Effector CD4-positive, alpha-beta T cell (primary cell): ENCODE measurements at places on chromosomes 1 and 21.

DNA sequence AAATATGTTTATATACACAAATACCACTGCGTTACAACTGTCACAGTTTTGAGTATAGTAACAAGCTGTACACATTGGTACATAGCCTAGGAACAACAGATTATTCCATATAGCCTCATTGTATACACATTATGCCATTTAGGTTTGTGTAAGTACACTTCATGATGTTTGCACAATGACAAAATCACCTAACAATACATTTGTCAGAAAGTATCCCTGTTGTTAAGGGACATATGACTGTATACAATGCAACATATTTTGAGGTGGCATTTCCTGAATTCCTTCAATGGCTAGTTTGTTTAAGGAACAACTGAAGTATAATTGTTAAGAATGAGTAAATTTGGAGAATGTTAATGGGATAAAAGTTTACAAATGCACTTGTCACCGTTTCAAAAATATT, 19.0 kb downstream of the PLPPR5 start:
- no peak for DNase-seq

DNA sequence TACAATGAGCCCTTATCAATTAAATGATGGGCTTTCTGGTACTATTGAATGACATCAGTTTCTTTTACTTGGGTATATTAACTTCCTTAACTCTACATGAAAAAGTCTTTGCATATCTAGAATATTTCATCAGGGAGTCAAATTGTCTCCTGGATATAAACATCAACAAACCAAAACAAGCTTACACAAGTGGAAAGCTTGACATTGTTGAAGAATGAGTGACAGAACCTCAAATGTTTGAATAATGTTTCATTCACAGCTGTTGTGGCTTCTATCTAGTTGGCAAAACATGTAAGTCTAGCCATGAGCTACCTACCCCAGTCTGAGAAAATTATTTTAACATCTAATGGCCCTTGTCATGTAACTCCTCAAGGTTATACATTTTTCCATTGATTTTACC, 604.8 kb upstream of the ADAMTS5 start:
- no peak for DNase-seq

GRCh38 chr1:184691719-184692324, 62.8 kb downstream of the EDEM3 start:
- DNase-seq: no peak

GRCh38 chr1:179788259-179788658, 45.2 kb downstream of the FAM163A start:
- DNase-seq: no peak

DNA sequence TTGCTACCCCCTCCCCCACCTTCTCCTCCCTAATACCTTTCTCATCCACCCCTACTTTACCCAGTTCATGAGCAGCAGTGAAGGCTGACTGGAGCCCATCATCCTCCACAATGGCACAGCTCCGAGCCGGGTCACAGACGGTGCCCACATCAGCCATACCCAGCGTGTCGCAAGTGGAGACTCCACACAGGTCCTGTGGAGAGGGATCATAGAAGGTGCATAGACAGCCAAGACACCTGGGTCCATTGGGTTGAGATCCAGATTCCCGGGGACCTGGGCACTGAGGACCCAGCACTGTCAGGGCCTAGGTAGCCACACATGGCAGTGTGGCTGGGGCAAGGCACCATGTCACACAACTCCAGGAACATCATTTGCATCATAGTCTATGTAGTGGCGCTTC, 2.7 kb downstream of the ADAMTS4 start:
- DNase-seq: no peak
